Skeletal muscle cell (primary cell): ENCODE measurements at places on chromosomes 13 and 19.

DNA sequence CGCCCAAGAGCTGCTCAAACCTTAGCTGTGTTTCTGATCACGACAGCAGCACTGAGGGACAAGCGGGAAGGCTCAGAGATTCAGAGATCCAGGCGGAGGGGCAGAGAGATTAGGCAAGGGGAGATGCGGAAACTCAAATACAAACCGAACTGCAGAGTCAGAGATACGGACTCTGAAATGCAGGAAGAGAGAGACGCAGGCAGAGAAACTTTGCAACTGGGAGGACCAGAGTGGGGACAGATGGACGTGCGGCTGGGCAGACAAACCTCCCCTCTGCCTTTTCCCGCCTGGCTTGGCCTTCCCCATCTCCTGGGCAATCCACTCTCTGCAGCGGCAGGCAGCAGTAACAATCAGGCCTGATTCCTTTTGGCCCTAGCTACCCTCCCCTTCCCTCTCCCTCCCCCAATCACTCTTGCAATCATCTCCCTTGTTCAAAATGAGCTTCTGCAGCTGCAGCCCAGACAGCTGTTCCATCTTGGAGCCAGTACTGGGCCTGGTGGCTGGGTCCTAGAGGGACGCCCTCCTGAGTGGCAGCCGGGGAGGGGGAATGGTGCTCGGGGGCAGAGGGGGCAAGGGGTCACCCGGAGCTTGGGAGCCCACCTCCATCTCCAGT lies 29.7 kb downstream of the OLFM2 start:
- no peak for DNase-seq

DNA sequence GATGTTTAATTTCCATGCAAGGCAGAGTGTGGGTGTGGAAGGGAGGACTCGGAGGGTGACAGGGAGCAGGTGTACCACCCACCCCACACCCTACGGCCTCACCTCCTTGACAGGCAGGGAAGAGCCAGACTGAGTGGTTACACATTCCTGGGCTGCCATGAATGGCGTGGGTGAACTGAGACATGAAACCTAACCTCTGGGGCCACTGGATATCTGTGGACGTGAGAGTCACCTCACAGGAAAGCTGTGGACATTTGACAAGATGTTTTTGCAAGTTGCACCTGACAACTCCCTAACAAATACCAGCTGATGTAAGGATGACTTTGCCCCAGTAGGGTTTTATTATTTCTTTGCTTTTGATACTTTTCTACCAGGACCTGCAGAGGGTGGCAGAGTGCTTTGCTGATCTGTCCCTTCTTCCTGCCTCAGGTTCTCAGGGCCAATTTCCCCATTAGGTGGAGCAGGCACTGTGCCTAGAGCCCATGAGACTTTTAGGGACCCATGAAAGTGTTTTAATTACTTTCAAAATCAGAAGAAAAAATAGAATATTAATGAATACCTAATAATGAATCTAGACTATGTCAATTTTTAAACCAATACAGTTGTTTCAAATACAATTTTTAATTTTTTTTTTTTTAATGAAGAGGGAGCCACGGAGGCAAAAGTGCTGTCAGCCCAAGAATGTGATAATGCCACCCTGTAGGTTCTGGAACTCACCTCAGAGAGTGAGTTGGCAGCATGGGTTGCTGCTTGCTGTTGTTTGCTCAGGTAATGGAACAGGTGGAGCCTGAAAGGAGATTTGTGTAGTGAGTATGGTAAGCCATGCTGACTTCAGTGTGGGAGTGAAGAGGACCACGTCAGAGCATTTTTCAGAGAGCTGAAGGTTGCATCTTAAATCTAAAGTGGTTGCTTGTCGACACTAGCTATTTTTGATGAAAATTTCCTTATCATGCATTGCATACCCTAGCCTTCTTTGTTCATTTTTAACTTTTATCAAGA lies 58.0 kb upstream of the CYSLTR2 start:
- DNase-seq, result peak; percentile 39

DNA sequence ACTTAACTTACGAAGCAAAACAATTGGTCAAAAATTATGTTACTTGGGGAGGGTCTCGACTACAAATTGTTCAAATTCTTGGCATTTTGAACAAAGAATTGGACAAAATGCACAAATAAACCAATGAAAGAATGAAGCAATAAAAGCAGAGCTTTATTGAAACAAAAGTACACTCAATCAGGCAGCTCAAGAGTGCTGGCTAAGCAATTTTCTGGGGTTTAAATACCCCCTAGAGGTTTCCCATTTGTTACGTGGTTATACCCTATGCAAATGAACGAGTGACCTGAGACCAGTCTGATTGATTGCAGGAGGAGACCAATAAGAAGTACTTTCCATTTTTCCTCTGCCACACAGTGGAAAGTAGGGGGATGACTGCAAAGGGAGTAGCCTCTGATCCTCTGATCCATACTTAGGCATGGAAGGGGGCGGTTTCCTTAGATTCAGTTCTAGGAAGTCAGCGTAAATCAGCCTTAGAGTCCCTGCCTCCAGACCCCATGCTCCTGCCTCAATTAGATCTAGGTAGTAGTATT lies 228.6 kb downstream of the EFNB2 start:
- no peak for DNase-seq

DNA sequence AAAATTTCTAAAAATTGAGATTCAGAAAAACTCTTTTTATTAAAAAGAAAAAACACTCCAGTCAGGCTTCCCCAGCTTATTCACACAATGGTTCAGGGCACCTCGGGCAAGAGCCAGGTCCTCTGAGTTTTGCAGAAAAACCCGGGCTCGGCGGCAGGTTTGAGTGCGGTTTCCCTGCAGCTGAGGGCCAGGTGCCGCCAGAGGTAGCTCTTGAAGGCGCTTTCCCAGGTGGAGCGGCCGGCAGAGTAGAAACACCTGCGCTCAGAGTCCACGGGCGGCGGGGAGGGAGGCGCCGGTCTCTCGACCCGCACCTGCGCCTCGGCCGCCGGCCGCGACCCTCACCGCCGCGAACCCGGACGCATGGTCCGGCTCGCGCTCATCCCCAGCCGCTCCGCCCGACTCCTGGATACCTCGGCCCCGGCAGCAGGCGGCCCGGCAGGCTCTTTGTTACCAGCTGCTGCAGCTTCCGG lies 444 bp downstream of the PROSER1 start:
- no peak for DNase-seq

DNA sequence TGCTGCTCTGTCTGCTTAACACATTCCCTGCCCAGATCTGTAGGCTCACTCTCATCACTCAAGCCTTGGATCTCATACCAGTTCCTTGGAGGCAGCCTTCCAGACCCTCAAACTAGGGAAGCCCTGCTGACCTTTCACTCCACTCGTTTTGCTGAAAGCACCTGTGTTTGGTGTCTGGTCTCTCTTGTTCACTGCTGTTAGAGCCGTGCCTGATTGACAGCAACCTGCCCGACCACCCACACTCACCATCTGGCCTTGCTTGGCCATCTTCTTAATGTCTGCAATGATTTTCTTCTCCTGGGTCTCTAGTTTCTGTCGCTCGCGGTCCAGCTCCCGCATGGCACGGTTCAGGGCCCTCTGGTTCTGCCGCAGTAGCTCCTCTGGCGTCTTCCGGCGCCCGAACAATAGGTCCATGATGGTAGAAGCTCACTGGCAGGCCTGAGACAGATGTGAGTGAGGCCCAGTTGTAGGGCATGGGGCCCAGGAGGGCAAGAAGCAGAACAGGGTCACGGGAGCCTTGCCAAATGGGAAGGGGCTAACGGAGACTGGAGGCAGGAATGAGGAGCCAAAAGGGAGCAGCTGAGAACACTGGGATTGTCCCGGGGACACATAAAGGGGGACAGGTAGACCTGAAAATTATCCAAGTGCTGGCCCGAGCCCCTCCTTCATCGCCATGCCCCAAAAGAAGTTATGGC lies 959 bp downstream of the CHMP2A start:
- no peak for DNase-seq

DNA sequence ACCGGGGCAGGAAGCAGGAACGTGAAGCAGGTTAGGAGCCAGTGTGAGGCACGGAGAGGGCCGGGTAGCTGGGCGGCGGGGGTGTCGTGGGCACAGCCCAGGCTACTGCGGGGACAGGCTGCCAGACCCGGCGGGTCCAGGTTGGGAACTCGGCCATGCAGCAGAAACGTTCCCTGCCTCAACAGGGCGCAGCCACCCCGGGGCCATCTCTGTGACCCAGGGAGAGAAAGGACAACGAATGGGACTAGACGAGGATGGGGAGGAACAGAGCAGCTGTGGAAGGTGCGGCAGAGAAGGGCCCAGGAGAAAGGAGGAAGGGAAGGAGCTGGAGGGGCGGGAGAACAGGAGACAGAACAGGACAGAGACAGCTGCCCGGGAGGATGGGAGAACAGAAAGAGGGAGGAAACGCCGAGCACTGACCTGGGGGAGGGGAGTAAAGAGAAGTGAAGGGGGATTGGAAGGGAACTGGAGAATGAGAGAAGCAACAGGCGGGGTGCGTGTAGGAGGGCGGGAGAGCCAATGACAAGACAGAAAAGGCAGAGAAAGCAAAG lies 12.9 kb upstream of the GARIN5A start:
- no peak for DNase-seq

- DNase-seq, result no peak
These were observed 44.8 kb upstream of the FNDC3A start for GRCh38 chr13:48930918-48931317.

DNA sequence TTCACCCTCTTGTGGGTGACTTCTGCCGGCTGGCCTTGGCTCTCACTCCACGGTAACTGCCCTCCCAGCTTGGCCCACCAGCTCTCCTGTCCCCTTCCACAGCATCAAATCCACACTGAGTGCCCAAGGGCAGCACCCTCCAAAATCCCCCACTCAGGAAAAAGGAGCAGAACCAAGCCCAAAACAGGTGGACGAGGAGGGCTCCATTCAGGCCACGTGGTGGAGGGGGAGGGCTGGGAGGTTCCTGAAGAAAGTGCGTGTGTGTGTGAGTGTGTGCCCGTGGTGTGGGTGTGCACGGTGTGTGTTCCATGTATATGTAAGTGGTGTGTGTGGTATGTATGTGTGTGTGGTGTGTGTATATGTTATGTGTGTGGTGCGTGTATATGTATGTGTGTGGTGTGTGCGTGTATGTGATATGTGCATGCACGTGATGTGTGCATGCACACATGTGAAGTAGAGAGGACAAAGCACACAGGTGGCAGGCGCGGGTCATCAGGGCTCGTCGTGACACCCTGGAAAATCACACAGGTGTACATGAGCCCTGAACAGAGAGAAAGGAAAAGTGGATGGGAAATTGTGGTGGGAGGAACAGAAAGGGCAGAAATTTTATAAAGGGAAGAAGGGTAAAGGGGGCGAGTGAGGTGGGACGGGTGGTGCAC lies 76.9 kb downstream of the COL4A1 start:
- DNase-seq, result no peak

GRCh38 chr19:4019578-4019977 lies 12.0 kb downstream of the PIAS4 start:
- DNase-seq, result no peak

- no peak for DNase-seq
These were observed 255.9 kb upstream of the SOX21 start for GRCh38 chr13:94968040-94968756.

- no peak for DNase-seq
These were observed 767.6 kb upstream of the SLITRK1 start for GRCh38 chr13:84649853-84650252.
